Cardiac ventricle fibroblast (primary cell): ENCODE measurements at places on chromosomes 1 and 21. TPM values are rescaled to one million over a fixed set of nuclear protein-coding genes. Genes with fewer than 3 reads are reported as not detected.

The ORC1 gene
- total RNA-seq = 0.34 and 0.50 TPM in 2 replicates

The CFAP74 gene
- total RNA-seq = not detected in 2 replicates

The CALML6 gene
- 0.10 and 0.44 TPM in 2 replicates for total RNA-seq

The NAV1 gene
- total RNA-seq = 106 and 115 TPM in 2 replicates

The OR2T11 gene
- not detected in 2 replicates for total RNA-seq

The KCND3 gene
- 6.0 and 6.6 TPM in 2 replicates for total RNA-seq

The TMEM269 gene
- total RNA-seq = not detected in 2 replicates

The FOXO6 gene
- total RNA-seq = not detected in 2 replicates
